ENCODE measurements at places on chromosomes 7 and 10. TPM values are rescaled to one million over a fixed set of nuclear protein-coding genes. Genes with fewer than 3 reads are reported as not detected.

The ICA1 gene
- 24.2 TPM for polyA plus RNA-seq

The ZNF853 gene
- 3.4 TPM for polyA plus RNA-seq

The SPDYE11 gene
- polyA plus RNA-seq, result not detected

The PIP gene
- polyA plus RNA-seq, result not detected

The PDZD8 gene
- polyA plus RNA-seq, result 7.4 TPM

The COL17A1 gene
- 0.58 TPM for polyA plus RNA-seq

The MTPN gene
- polyA plus RNA-seq, result 43.1 TPM

The SAP25 gene
- polyA plus RNA-seq, result 5.7 TPM

The NEBL gene
- 13.8 TPM for polyA plus RNA-seq

The TMEM26 gene
- polyA plus RNA-seq, result 1.6 TPM

The CLDN15 gene
- polyA plus RNA-seq, result 13.3 TPM

The BICC1 gene
- 21.0 TPM for polyA plus RNA-seq

The SYCE1 gene
- 1.4 TPM for polyA plus RNA-seq

The NANOS1 gene
- 4.5 TPM for polyA plus RNA-seq

The CTNNA3 gene
- polyA plus RNA-seq, result 0.45 TPM

The TMEM139 gene
- 108 TPM for polyA plus RNA-seq

The BMPR1A gene
- polyA plus RNA-seq, result 7.9 TPM

The UBE2D4 gene
- polyA plus RNA-seq, result 27.8 TPM

The DYNC1I1 gene
- 2.3 TPM for polyA plus RNA-seq

The SPDYE6 gene
- polyA plus RNA-seq, result not detected

The CALHM3 gene
- polyA plus RNA-seq, result not detected

The FFAR4 gene
- 0.11 TPM for polyA plus RNA-seq

The OR2A7 gene
- 3.5 TPM for polyA plus RNA-seq

The AKR1C3 gene
- polyA plus RNA-seq, result 187 TPM

The CNOT4 gene
- 8.4 TPM for polyA plus RNA-seq

The IL2RA gene
- polyA plus RNA-seq, result 0.54 TPM

The CLRN3 gene
- 42.1 TPM for polyA plus RNA-seq

The ACTL6B gene
- polyA plus RNA-seq, result not detected

The TMEM196 gene
- polyA plus RNA-seq, result not detected

The MET gene
- polyA plus RNA-seq, result 13.4 TPM

The OPN1SW gene
- not detected for polyA plus RNA-seq

The MACROH2A2 gene
- 16.8 TPM for polyA plus RNA-seq

The POLR2J3 gene
- polyA plus RNA-seq, result 70.8 TPM

The C7orf33 gene
- polyA plus RNA-seq, result not detected

The KCNMA1 gene
- polyA plus RNA-seq, result 4.2 TPM

The CREB5 gene
- polyA plus RNA-seq, result 3.4 TPM

The CYP2C18 gene
- 0.22 TPM for polyA plus RNA-seq

The CPSF4 gene
- polyA plus RNA-seq, result 24.2 TPM

The SAMD9 gene
- 2.2 TPM for polyA plus RNA-seq

The HOGA1 gene
- 100 TPM for polyA plus RNA-seq

The GPR85 gene
- 0.65 TPM for polyA plus RNA-seq

The DOCK4 gene
- polyA plus RNA-seq, result 3.2 TPM

The COL1A2 gene
- 51.4 TPM for polyA plus RNA-seq

The MEIG1 gene
- polyA plus RNA-seq, result 1.4 TPM

The SUPV3L1 gene
- polyA plus RNA-seq, result 48.3 TPM

The GBX1 gene
- not detected for polyA plus RNA-seq

The RELN gene
- 0.95 TPM for polyA plus RNA-seq

The LOXL4 gene
- 3.4 TPM for polyA plus RNA-seq

The ERVW-1 gene
- polyA plus RNA-seq, result not detected

The TMEM236 gene
- 0.09 TPM for polyA plus RNA-seq

The ITPRID1 gene
- polyA plus RNA-seq, result not detected

The ZNF239 gene
- polyA plus RNA-seq, result 4.5 TPM
